CD4-positive, alpha-beta T cell treated with Interleukin-17A for 1 hour (primary cell): ENCODE measurements at places on chromosomes 2 and 18.

GRCh38 chr2:138454761-138455160 is 46.8 kb upstream of the SPOPL start:
- no peak for DNase-seq

- DNase-seq, result no peak
Measured at GRCh38 chr18:41845563-41845962, 109.5 kb upstream of the PIK3C3 start.

GRCh38 chr18:79851489-79851888 is 53.8 kb downstream of the KCNG2 start:
- no peak for DNase-seq

GRCh38 chr2:174553811-174554493 is 43.7 kb downstream of the WIPF1 start:
- DNase-seq, result peak; percentile 58

GRCh38 chr2:212451786-212452231 is 86.8 kb downstream of the ERBB4 start:
- DNase-seq, result no peak

DNA sequence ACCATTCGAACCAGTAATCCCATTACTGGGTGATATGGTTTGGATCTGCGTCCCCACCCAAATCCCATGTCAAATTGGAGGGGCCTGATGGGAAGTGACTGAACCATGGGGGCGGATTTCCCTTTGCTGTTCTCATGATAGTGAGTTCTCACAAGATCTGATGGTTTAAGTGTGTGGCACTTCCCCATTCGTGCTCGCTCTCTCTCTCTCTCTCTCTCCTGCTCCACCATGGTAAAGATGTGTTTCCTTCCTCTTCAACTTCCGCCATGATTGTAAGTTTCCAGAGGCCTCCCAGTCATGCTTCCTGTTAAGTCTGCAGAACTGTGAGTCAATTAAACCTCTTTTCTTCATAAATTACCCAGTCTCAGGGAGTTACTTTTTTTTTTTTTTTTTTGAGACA is 62.6 kb downstream of the NBAS start:
- no peak for DNase-seq

- DNase-seq, result peak; percentile 65
Measured at GRCh38 chr2:73175663-73176204, 26.6 kb upstream of the NOTO start.

- DNase-seq, result no peak
Measured at GRCh38 chr2:174613531-174613930, 15.9 kb upstream of the WIPF1 start.

- DNase-seq, result no peak
Measured at GRCh38 chr2:86631846-86632485, 8.3 kb upstream of the RNF103 start.

DNA sequence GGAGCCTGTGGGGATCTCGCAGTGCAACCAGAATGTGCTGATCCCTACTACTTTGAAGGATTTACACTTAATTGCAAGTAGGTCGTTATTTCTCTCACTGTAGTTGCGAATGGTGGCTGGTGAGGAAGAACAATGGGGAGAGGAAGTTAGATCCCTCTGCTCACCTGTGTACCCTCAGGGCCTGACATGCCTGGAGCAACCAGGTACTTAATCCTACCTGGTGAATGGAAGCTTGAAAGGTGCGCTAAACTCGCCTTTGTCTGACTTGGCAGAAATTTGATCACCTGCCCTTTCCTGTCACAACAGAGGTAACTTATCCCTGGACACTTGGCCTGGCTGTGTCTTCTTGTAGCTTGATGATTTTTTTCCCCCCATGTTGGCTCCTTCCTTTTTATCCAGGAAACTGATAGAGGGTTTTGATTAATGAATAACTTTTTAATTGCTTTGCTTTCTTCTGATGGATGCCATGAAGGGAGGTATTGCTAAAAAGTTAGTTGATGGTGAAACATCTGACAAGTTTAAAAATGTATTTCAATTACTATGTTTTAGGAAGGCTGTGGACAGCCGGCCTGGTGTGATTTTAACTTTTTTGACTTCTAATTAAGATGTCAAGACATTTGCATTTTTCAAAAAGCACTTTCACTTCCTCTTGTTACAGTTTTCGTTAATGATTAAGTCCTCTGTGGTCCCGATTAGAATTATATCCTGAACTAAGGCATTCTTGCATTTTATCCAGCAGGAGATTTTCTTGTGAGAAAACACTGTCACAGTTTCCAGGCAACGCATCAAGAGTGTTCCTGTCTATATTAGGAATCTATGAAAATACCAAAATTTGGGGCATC is 9.2 kb downstream of the SGPP2 start:
- no peak for DNase-seq

GRCh38 chr2:175362331-175362730 is 180.8 kb upstream of the ATP5MC3 start:
- no peak for DNase-seq

DNA sequence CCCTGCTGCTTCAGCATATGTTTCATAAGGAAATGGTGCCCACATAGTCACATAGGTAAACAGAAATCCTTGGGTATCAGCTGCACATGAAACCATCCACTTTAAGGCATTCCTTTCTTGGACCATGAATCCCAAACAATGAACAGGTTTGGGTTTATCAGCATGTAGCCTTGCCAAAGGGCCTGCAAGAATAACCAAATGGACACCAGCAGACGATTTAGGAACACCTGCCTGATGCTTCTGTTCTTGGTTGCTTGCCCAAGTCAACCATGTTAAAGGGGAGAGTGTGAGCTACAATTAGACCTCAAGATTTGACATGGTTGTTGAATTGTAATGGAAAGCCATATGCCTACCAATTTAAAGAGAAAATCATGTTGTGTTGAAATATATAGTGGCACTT is 1342.7 kb upstream of the PIK3C3 start:
- no peak for DNase-seq

- DNase-seq, result no peak
Measured at GRCh38 chr2:38237311-38237710, 139.8 kb downstream of the ATL2 start.

GRCh38 chr2:113963965-113964364 is 74.1 kb downstream of the ACTR3 start:
- DNase-seq, result no peak

- no peak for DNase-seq
Measured at GRCh38 chr2:172510548-172510947, 45.3 kb upstream of the PDK1 start.

DNA sequence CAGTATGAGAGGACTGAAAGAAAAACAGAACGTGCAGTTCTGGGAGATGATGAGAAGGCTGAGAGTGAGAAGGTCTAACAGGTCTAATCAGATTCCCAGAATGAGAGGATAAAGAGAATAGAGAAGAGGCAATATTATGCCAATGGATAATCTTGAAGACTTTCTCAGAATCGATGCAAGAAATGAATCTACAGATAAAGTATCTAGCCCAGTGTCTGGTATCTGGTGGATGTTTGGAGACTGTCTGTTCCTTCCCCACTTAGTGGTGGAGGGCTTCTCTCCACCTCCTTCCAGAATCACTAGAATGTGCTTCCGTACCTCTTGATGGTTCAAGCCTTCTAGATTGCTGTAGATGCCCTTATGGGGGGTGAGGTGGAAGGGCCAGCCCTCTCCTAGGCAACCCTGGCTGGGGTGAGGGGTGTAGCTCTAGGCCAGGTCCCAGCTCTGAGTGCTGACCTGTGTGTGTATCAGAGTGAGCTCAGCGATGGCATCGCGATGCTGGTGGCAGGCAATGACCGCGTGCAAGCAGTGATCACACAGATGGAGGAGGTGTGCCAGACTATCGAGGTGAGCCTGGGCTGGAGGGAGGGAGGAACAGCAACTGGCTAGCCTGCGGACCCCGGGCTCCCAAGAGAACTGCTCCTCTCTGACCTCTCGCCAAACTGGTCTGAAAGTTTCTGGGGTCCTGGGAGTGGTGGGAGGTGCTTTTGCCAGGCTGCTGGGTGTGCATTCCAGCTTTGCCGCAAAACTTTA is 3.6 kb downstream of the UCN start:
- no peak for DNase-seq

- DNase-seq, result no peak
Measured at GRCh38 chr2:63784461-63784860, 57.2 kb upstream of the UGP2 start.

DNA sequence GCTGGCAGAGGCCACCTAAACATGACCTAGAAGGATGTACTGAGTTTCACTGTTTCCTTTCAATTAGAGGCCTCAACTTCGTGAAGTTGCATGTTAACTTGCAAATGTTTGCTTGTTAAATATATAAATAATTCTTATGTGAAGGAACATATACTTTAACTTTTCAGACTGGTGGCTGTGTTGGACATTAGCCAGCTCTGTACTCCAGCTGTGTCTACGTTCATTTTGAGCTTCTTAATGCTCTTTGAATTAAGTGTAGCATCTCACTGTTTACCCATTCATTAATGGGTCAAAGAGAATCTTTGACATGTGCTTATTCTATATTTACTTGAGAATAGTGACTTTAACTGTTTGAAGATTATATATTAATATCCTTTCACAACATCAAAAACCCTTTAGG is 823.2 kb upstream of the ID2 start:
- no peak for DNase-seq

DNA sequence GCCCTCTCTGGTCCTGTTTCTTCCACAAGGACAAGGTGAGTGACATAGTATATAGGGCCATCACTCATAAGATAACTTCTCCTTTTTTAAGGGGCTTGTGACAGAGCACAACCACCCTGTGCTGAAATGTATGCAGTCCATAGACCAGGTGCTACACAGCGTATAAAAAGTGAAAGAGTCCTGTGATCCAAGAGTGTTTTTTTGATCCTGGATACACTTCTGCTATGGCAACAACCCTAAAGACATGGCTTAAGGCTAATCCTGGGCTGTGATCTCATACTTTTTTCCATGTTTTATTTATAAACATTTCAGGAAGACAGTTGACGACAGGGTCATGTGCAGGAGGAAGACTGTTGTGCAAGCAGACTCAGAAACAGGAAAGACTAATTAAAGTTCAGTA is 400.5 kb upstream of the TCF4 start:
- no peak for DNase-seq

DNA sequence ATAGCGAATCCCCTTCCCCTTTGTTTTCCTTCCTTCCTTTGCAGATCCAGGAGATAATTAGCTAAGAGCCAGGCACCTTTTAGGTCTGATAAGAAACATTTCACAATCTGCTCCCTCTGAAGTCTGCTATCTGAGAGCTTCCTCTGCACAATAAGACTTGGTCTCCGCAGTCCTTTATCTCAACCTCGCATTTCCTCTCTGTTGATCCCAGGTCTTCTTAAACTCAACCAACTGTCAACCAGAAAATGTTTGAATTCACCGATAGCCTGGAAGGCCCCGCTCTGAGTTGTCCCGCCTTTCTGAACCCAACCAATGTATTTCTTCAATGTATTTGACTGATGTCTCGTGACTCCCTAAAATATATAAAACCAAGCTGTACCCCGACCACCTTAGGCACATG is 78.4 kb upstream of the CTDP1 start:
- no peak for DNase-seq

DNA sequence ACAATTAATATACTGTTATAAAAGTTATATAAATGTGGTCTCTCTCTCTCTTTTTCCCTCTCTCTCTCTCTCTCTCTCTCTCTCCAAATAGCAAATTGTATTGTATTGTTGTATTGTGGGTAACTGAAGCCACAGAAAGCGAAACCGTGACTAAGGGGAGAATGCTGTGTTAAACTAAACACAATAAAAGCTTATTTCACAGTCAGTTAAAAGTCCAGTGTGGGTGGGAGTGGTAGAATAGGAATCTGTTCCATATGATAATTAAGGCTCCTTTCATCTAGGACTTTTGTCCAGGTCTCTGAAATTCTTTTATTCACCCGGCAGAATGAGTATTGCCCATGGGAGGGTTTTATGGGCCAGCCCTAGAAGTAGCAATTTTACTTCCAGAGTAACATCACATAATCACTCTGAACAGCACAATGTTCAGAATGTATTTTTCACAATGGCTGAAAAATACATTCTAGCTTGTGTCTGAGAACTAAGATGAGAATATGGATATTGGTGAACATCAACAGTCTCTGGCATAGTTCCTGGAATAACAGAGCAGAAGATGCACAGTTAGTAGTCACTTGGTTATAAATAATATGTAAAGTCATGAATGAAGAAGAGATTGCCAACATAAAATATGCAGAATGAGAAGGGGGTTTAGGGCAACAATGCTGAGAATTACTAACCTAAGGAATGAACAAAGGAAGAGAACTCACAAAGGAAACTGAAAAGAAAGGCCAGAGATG is 399.1 kb downstream of the PLCL1 start:
- no peak for DNase-seq

DNA sequence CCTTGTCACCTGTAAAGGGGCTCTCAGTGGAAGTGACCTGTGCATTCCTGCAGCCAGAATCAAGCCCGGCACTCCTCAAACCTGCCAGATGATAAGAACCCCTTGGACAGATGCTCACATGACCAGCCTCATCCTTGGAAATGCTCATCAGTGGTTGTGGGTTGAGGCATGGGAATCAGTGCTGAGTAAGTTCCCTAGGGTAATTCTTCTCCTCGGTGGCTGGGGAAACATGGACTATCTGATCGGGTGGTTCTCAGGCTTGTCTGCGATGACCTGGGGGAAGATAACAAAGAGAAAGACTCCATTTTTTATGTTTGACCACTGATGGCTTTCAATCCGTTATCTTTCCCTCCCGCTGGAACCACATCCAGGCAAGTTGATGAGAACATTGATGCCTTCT is 84.0 kb downstream of the SPP2 start:
- no peak for DNase-seq

DNA sequence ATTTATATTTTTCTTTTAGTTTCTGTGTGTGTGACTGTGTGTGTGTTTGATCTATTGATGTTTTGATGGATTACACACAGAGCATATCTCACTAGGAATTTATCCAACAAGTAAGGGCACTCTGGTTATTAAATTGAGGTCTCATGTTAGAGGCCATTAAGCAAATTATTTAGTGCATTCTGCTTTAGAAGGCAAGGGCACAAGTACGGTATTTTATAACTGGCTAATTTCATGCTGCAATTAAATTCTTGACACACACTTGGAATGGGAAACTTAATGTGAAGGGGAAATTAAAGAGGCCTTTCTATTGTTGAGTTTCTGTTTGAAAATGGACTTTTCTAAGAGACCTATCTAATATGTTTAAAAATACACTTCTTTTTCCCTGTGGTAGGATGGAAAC is 25.8 kb downstream of the NYAP2 start:
- DNase-seq, result no peak

- peak; percentile 5 for DNase-seq
Measured at GRCh38 chr2:206086716-206087350, 859 bp upstream of the INO80D start.

- no peak for DNase-seq
Measured at GRCh38 chr2:219688560-219689445, 61.4 kb downstream of the SLC4A3 start.

- DNase-seq, result no peak
Measured at GRCh38 chr2:60412620-60413019, 140.8 kb downstream of the BCL11A start.

DNA sequence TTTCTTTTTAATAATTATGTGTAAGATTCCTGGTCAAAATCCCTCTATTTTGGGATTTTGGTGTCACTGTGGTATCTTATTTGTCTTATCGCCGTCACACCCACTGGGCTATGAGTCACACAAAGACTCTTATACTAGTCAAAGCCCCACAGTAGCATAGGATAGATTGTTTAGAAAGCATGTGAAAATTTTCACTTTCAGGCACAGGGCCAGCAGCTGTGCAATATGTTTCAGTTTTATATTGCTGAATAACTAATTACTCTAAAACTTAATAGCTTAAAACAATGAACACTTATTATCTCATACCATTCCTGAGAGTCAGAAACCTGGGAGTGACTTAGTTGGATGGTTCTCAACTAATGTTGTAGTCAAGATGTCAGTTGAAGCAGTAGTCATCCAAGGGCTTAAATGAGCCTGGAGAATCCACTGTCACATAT is 24.0 kb downstream of the CFAP210 start:
- no peak for DNase-seq
